HCT116 (cell line): ENCODE measurements at places on chromosomes 7 and 10.

- DNase-seq, result no peak
These were observed 299.6 kb upstream of the NFE2L3 start for GRCh38 chr7:25852211-25852938.

GRCh38 chr7:94080551-94080950 is 76.4 kb upstream of the BET1 start:
- DNase-seq, result no peak

- no peak for DNase-seq
These were observed 34.9 kb downstream of the BAIAP2L1 start for GRCh38 chr7:98365863-98366561.

GRCh38 chr10:106925191-106925590 is 239.3 kb downstream of the SORCS1 start:
- no peak for DNase-seq

DNA sequence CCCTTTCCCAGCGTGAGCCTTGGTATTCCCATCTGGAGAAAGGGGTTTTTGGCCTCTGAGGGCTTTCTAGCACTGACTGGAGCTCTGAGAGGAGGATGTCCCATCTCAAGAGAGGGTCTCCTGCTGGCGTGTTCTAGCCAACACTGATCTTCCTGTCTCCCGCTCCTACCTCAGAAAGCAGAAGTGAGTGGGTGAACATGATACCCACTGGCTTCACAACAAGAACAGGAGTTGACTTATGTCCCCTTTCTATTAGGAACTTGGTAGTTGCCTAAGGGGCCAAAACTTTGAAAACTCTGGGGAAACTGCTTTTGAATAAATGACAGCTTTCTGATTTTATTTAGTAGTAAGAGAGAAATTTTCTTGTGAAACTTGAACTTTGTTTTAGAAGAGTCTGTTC is 113.1 kb upstream of the ADCY1 start:
- no peak for DNase-seq

- no peak for DNase-seq
These were observed 295.4 kb upstream of the FZD8 start for GRCh38 chr10:35937546-35937945.
